ENCODE measurements at places on chromosomes 5 and 9. TPM values are rescaled to one million over a fixed set of nuclear protein-coding genes. Genes with fewer than 3 reads are reported as not detected.

- no peaks in the 10 kb centered on the region for H3K36me3 ChIP-seq
- peaks cover 10% of the 10 kb centered on the region for H3K4me1 ChIP-seq
- no peak overlapping the region for H3K27ac ChIP-seq
Observed at GRCh38 chr5:74041913-74042312, 415.9 kb downstream of the ARHGEF28 start.

The CPLANE1 gene
- 27.8 TPM for total RNA-seq

GRCh38 chr9:20227166-20227874, 395.0 kb downstream of the MLLT3 start:
- H3K4me3 ChIP-seq: no peak overlapping the region
- DNase-seq: no peak
- no peaks in the 10 kb centered on the region for H3K36me3 ChIP-seq
- H3K4me1 ChIP-seq: no peaks in the 10 kb centered on the region
- no peak overlapping the region for H3K27ac ChIP-seq

- no peaks in the 10 kb centered on the region for H3K27me3 ChIP-seq
- H3K4me3 ChIP-seq: no peak overlapping the region
- no peaks in the 10 kb centered on the region for H3K36me3 ChIP-seq
- no peaks in the 10 kb centered on the region for H3K4me1 ChIP-seq
Observed at GRCh38 chr9:89533411-89534095, 35.6 kb upstream of the SEMA4D start.

DNA sequence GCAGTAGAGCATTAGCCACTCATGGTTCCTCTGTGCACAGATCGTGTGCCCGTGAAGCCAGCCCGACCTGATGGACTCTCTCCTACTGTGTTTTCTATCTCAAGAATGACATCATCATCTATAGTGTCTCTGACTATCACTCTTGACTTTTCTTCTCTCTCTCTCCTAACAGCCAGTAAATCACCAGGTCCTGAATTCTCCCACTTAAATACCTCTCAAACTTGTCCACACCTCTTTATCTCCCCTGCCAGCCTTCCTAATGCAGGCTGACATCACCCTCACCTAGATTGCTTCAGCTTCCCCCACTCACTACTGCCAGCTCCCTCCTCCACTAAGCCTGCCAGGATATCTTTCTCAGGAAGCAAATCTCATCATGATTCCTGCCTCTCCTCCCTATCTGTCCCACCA, 90.6 kb upstream of the MIER3 start:
- DNase-seq: no peak
- H3K4me3 ChIP-seq: no peak overlapping the region
- no peaks in the 10 kb centered on the region for H3K36me3 ChIP-seq
- no peaks in the 10 kb centered on the region for H3K27me3 ChIP-seq

DNA sequence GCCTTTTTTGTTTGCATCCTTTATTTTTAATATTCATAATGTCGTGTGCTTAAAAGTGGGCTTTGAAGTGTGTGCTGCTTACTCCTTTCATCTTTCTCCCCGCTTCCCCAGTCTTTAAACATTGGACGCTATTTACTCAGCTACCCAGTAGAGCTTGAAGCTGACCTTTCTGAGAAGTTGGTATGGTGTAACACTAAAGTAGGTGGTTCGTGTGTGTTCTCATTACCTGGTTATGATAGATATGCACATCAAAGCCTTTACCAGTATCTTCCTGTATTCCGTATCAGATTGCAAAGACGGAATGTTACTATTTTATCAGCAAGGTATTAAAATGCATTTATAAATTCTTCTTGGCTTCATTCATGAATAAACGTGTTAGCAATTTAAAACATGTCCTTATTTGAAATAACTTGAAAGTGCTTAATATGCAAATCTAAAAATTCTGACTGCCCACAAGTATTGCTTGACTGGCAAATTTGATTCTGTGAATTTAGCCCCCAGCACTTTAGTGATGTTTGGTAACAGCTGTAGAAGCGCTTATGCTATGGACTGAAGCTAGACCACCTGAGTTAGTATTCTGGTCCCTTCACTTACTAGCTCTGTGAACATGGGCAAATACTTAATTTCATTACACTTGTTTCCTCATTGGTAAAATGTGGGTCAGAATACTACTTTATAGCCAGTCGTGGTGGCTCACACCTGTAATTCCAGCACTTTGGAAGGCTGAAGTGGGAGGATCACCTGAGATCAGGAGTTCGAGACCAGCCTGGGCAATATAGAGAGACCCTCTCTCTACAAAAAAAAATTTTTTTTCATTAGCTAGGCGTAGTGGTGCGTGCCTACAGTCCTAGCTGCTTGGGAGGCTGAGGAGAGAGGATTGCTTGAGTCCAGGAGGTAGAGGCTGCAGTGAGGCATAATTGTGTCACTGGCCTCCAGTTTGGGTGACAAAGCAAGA, 1.7 kb downstream of the RRAGA start:
- H3K4me3 ChIP-seq: peak overlapping the region; percentile 89
- DNase-seq: no peak
- no peaks in the 10 kb centered on the region for H3K36me3 ChIP-seq
- H3K27me3 ChIP-seq: no peaks in the 10 kb centered on the region

DNA sequence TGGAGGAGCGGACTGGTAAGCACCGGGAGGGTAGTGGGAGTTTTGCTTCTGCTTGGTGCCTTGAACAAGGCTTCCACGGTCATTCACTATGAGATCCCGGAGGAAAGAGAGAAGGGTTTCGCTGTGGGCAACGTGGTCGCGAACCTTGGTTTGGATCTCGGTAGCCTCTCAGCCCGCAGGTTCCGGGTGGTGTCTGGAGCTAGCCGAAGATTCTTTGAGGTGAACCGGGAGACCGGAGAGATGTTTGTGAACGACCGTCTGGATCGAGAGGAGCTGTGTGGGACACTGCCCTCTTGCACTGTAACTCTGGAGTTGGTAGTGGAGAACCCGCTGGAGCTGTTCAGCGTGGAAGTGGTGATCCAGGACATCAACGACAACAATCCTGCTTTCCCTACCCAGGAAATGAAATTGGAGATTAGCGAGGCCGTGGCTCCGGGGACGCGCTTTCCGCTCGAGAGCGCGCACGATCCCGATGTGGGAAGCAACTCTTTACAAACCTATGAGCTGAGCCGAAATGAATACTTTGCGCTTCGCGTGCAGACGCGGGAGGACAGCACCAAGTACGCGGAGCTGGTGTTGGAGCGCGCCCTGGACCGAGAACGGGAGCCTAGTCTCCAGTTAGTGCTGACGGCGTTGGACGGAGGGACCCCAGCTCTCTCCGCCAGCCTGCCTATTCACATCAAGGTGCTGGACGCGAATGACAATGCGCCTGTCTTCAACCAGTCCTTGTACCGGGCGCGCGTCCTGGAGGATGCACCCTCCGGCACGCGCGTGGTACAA, 556 bp downstream of the PCDHGC3 start:
- no peaks in the 10 kb centered on the region for H3K36me3 ChIP-seq
- H3K27me3 ChIP-seq: no peaks in the 10 kb centered on the region

- no peak for DNase-seq
- no peak overlapping the region for H3K4me3 ChIP-seq
- no peaks in the 10 kb centered on the region for H3K4me1 ChIP-seq
- H3K27me3 ChIP-seq: no peaks in the 10 kb centered on the region
Observed at GRCh38 chr5:149904293-149904886, 40.2 kb downstream of the PDE6A start.

DNA sequence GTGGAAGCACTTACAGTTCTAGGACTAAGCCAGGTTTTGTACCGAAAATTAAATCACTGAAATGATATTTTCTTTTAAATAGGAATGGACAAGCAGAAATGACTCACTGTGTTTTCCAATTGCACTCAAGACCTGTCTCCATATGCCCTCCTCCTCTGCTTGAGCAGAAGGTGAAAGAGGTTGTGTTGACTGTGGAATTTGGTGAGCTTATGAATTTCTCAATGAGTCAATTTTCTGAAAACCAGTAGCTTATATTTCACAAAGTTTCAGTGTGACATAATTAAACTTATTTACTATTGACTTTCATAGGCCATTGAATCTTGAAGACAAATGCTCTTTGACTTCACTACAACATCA, 249.9 kb downstream of the NPR3 start:
- H3K36me3 ChIP-seq: no peaks in the 10 kb centered on the region
- no peaks in the 10 kb centered on the region for H3K4me1 ChIP-seq
- H3K4me3 ChIP-seq: no peak overlapping the region
- H3K27ac ChIP-seq: no peak overlapping the region

The PCDHGA6 gene
- 13.6 TPM for total RNA-seq
